Stimulated activated CD4-positive, alpha-beta T cell treated with anti-CD3 and anti-CD28 coated beads, Interleukin-1b, Interleukin-23, amount 100 ng/mL, for 4 hours (primary cell): ENCODE measurements at places on chromosomes 12 and 14.

GRCh38 chr12:42744539-42745182 is 155.1 kb upstream of the PRICKLE1 start:
- DNase-seq = no peak

- no peak for DNase-seq
Measured at GRCh38 chr12:75705749-75706711, 194.6 kb upstream of the KRR1 start.

DNA sequence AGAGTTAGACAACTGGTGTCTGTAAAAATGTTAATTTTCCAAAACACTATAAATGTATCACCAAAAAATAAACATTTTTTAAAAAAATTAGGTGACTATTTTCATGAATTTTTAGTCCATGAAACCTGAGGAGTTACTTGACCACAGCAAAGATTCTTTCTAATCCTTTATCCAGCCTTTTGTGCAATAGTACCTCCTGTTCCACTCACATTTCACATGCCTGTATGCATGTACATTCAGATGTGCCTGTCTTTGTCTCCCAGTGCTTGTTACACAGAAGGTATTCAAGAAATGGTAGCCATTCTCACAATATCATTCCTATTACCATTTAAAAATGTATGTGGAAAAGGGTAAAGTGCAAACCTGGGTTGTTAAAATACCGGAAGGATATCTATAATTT is 857.0 kb downstream of the DIO2 start:
- DNase-seq = no peak

- DNase-seq = no peak
Measured at GRCh38 chr12:123126294-123127181, 24.4 kb downstream of the PITPNM2 start.

- DNase-seq = no peak
Measured at GRCh38 chr12:121798787-121799155, 5.0 kb upstream of the SETD1B start.

DNA sequence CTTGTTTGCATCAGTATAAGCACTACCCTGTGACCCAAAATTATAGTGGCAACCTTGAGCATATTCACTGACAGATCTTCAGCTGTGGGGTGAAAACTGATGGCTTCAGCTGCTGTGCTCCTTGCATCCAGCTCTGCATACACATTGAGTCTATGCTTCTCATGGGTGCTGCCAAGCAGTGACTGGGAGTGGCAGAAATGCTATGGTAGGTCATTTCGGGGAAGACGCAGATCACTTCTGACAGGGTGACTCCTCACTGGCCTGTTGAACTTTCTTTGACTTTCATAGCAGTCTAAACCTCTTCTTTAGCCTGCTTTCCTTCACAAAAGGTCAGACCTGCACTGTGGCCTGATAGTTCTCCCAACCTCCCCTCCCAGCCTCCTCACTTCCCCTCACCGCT is 5.6 kb upstream of the ALDH1L2 start:
- DNase-seq = no peak

DNA sequence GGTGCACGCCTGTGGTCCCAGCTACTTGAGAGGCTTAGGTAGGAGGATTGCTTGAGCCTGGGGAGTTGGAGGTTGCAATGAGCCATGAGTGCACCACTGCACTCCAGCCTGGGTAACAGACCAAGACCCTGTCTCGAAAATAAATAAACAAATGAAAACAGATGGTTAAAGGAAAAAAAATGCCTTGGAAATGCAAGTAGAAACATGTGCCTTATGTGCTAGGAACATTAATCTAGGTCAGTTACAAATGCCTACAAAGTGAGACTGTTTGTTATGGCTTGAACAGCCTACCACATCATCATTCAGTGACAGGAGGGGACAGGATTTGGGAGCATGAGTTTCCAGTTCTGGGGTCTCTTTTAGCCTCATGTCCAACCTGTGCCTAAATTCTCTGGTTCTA is 52.4 kb upstream of the BCAT1 start:
- DNase-seq = no peak

DNA sequence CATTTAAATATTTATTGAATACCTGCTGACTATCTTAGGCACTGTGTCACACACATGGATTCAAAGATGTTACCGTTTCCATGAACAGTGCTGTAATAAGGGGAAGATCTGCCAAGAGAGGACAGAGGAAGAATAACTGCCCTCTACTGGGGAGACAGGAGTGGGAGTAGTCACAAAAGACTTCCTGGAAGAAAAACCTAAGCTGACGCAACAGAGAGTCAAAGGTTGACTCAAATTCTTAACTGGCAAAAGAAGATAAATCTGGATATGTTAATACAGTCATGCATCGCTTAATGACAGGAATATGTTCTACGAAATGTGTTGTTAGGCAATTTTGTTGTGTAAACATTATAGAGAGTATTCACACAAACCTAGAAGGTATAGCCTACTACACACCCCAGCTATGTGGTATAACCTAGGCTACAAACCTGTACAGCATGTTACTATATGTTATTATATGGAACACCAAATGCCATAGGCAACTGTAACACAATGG is 51.5 kb downstream of the DCAF5 start:
- DNase-seq = no peak

- DNase-seq = no peak
Measured at GRCh38 chr14:58755031-58755925, 117.5 kb downstream of the DACT1 start.

DNA sequence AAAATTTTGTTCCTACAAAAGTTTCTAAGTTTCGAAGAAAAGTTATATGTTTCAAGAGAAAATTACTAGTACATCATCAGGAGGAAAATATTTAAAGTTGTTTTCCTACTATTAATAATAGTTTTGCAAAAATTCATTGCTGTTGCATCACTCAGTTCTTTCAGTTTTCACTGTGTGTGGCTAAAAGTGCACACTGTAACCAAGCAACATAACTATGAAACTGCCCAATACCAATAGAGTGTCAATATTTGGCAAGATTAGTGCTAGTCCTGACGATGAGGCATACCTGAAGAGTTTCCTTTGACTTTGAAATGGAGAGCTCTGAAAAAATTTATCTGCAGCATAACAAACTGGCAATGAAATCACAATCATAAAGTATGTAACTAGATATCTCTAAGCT is 194.3 kb downstream of the CPNE8 start:
- DNase-seq = no peak

GRCh38 chr12:96224219-96224615 is 30.0 kb downstream of the ELK3 start:
- no peak for DNase-seq

DNA sequence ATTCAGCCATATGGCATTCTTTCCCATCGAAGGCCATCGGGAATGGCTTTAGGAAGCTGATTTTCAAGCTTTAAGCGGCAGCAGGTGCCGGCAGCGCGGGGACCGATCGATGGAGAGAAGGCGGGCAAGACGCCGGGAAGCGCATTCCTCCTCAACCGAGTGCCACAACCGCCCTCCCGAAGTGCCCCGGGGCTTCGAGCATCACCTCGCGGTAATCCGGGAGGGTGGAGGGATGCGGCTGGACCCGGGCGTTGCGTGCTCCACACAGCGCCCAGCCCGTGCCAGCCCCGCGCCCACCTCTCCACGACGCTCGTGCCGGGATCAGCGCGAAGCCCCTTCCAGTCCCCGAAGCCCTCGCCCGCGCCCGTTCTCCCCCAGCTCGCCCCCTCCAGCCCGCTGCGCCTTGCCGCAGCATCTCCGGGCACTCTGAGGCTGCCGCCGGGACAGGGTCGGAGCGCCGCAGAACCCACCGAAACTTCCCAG is 3.2 kb downstream of the USP44 start:
- no peak for DNase-seq

DNA sequence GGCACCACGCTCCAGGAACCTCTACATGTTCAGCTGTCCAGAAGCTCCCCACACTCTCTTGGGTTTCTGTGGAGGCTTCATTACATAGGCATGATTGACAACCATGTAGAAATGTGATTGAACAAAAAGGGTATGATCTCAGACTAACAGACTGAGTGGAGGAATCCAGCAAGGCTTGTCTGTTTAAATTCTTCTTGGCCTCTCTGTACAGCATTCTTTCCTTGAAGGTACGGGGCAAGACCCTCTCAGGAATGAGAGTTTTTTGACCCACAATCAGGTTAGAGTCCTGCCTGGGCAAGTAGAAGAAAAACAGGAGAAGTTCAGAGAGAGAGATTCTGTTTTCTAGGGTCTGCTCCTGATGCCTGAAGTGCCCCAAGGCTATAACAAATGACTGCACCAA is 40.9 kb downstream of the SRGAP1 start:
- no peak for DNase-seq

GRCh38 chr14:88616697-88617096 is 53.9 kb downstream of the ZC3H14 start:
- DNase-seq = no peak

- no peak for DNase-seq
Measured at GRCh38 chr12:47121146-47121545, 41.4 kb upstream of the AMIGO2 start.

- peak; percentile 62 for DNase-seq
Measured at GRCh38 chr14:21525962-21526671, at the start of gene SALL2. Gene SALL2 (minus strand): TSS chr14:21526346. CDS start chr14:21526127, 219 bp downstream.

- DNase-seq = peak; percentile 10
Measured at GRCh38 chr12:100668945-100669536, 95.6 kb downstream of the GAS2L3 start.

GRCh38 chr12:6553051-6553868 is 2.6 kb downstream of the IFFO1 start:
- DNase-seq = no peak

DNA sequence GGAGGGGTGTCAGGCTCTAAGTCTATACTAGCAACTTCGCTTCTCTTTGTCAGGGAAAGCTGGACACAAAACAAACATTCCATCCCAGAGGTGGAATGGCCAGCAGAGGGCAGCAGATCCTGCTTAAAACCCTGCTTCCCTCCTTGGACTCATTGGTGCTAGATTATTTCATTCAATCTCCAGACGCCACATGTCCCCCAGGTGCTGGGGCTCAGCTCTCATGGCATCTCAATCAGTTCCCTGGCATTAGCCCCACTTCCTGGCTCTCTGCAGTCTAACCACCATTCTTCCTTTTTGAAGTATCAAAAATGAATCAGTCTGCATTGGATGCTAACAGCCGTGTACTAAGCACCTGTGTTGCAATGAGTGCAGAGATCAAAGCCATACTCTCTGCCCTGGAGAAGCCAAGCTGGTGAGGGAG is 8.1 kb upstream of the PPP1R1A start:
- DNase-seq = peak; percentile 34

DNA sequence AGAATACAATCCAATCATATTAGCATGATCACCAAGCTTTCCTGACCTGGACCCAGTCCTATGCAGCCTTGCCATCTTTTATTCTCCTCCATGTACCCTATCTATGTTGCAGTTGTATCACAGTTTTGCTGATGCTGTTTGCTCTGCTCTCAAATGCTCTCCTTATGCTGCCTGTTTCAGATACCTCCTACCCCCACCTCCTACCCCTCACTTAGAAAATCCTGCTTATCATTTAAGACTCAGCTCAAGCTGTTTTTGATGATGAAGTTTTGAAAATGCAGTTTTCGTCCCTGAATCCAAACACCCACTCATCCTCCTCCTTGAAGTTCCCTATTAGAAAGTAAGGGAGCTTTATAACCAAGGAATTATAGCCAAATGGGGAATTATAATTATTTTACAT is 457.4 kb upstream of the ATP2B1 start:
- DNase-seq = no peak

DNA sequence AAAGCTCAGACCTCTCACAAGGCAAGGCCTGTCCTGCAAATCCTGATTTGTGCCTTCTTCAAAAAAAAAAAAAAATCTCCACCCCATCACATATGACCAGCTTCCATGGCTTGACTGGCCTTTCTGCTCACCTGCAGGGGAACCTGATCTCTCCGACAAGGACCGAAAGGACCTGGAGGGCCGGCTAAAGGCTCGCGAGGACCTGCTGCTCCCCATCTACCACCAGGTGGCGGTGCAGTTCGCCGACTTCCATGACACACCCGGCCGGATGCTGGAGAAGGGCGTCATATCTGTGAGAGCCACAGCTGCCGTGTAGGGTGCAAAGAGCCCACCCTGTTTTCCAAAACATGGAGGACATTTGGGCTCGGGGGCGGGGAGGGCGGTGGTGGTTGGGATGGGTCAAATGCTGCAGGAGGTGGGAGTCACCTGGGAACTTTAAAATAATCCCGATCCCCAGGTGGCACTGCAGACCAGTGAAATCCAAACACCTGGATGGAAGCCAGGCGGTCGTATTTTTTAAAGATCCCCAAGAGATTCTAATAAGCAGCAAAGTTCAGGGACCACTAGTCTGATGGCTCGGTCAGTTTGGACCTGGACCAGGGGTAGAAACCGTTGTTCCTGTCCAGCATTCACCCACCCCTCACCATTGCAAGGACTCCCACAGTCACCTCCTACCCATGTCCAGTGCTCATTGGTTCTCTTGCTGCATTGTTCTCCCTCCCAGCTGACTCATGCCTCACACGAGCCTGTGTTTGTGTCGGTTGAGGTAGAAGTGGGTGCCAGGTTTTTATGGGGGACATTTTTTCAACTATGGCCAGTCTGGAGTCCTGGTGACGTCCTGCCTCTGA is 44.8 kb downstream of the FOXN4 start:
- no peak for DNase-seq

DNA sequence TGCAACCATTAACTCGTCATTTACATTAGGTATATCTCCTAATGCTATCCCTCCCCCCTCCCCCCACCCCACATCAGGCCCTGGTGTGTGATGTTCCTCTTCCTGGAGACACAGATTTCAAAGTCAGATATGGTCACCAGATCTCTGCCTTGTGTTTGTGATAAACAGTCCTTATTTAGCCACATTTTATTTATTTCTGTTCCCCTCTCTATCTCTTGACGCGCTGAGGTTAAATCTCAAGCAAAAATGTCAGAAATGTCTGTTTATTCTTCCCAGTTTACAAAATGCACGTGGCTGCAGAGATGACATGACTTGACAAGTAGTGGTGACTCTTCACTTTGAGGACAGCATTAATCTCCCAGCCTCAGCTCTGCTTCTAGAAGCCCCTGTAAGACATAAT is 11.5 kb upstream of the RASSF3 start:
- no peak for DNase-seq

- no peak for DNase-seq
Measured at GRCh38 chr14:68269136-68269927, 449.8 kb downstream of the RAD51B start.

DNA sequence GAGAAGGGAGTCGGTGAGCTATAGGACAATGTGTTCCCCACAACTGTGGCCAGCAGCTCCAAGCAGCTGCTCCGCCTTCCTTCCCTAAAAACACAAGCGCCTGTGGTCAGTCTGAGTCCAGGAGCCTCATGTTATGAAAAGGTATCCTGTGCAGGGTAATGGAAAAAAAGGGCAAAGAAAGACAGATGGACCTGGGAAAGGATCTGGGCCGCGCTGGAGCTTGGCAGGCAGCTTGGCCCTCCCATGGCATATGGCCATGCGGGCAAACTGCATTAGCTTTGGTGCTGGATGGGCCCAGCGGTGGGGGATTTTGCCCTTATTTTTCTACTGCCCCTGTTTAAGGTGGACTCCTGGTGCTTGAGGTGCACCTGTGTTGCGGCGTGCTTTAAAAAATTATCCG is 23.7 kb upstream of the CHST11 start:
- no peak for DNase-seq

- no peak for DNase-seq
Measured at GRCh38 chr12:130742112-130742511, 26.0 kb upstream of the RIMBP2 start.
